Activated CD8-positive, alpha-beta memory T cell treated with anti-CD3 and anti-CD28 coated beads for 36 hours (primary cell): ENCODE measurements at places on chromosomes 5 and 9. TPM values are rescaled to one million over a fixed set of nuclear protein-coding genes. Genes with fewer than 3 reads are reported as not detected.

The SLC28A3 gene
- total RNA-seq = 0.38 TPM

The IL33 gene
- not detected for total RNA-seq

The TMC1 gene
- total RNA-seq = not detected

The NEURL1B gene
- total RNA-seq = 0.04 TPM

The LHX3 gene
- not detected for total RNA-seq

The NUTM2F gene
- total RNA-seq = not detected

The PCDHB16 gene
- total RNA-seq = not detected

The SPATA31E1 gene
- total RNA-seq = not detected

The ST8SIA4 gene
- 46.0 TPM for total RNA-seq

The PCDHA8 gene
- not detected for total RNA-seq

The IFNA2 gene
- total RNA-seq = not detected

The ECSCR gene
- total RNA-seq = 1.2 TPM

The TAF11L10 gene
- total RNA-seq = not detected

The NOXA1 gene
- total RNA-seq = 0.67 TPM

The CORO2A gene
- 6.5 TPM for total RNA-seq

The PRSS3 gene
- 1.3 TPM for total RNA-seq

The IFNK gene
- total RNA-seq = not detected

The LCN1 gene
- total RNA-seq = not detected
